Cortex of kidney (tissue), 1 donor: ENCODE measurements at places on chromosomes 12 and 14.

- no peak for DNase-seq
Observed at GRCh38 chr12:69313209-69313608, 35.0 kb upstream of the LYZ start.

DNA sequence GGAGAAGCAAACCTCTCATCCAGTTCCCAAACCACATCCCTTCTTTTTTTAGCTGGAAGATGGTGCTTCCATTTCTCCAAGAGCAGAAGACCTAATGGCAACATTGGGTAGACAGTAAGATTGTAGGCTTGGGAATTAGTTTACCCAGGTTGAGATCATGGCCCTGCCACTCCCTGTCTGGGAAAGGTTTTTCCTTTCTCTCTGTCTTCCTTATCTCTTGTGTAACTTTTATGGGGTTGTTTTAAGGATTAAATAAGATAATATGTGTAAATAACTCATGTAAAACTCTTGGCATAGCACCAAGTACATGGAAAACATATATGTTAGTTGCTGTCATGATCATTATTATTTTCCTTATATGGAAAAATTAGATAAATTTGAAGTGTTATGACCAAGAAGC, 23.2 kb upstream of the PSMA6 start:
- no peak for DNase-seq

GRCh38 chr14:28407996-28408395, 358.6 kb upstream of the FOXG1 start:
- DNase-seq: no peak

GRCh38 chr12:69575346-69575745, 9.9 kb upstream of the CCT2 start:
- DNase-seq: no peak

GRCh38 chr14:46074061-46074460, 577.5 kb downstream of the RPL10L start:
- no peak for DNase-seq

GRCh38 chr14:59217011-59217410, 28.5 kb downstream of the DAAM1 start:
- no peak for DNase-seq

- no peak for DNase-seq
Observed at GRCh38 chr14:73211251-73212040, 25.9 kb upstream of the PAPLN start.

GRCh38 chr12:87274594-87275245, 754.5 kb downstream of the C12orf50 start:
- DNase-seq: no peak

GRCh38 chr12:80118565-80119324, 19.4 kb downstream of the OTOGL start:
- no peak for DNase-seq

GRCh38 chr14:95157048-95157326, 342 bp downstream of the DICER1 start:
- no peak for DNase-seq

- no peak for DNase-seq
Observed at GRCh38 chr12:47194501-47194900, 114.7 kb upstream of the AMIGO2 start.

GRCh38 chr12:124142395-124143035, 152.4 kb upstream of the RFLNA start:
- DNase-seq: no peak

DNA sequence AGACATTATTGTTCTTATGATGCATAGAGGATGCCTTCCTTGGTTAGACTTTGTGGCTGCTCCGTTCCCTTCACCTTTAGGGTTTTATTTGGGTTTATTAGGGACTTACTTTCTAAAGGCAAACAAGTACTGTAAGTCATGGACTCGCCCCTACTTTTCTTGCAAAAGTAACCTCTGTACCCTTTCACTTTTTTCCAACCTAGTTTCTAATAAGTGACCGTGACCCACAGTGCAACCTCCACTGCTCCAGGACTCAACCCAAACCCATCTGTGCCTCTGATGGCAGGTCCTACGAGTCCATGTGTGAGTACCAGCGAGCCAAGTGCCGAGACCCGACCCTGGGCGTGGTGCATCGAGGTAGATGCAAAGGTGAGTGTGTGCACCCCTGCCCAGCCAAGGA, 72.7 kb downstream of the SMOC1 start:
- no peak for DNase-seq

DNA sequence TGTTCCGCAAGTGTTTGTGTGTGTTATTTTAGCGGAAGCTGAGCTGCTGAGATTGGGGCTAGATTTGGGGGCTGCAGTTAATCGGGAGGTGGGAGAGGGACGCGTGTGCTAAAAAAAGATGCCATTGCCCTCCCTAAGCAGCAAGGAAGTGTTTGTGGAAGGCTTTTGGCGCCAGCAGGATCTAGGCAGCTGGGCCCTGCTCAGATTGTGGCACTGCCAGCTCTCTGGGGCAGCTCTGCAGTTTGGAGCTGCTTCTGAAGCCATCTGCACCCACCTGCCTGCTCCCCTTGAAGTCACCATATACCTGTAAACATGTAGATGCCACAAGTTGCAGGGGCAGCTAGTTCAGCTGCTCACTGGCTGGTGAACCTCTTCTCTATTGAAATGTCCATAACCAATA, 28.8 kb downstream of the TPCN1 start:
- no peak for DNase-seq

DNA sequence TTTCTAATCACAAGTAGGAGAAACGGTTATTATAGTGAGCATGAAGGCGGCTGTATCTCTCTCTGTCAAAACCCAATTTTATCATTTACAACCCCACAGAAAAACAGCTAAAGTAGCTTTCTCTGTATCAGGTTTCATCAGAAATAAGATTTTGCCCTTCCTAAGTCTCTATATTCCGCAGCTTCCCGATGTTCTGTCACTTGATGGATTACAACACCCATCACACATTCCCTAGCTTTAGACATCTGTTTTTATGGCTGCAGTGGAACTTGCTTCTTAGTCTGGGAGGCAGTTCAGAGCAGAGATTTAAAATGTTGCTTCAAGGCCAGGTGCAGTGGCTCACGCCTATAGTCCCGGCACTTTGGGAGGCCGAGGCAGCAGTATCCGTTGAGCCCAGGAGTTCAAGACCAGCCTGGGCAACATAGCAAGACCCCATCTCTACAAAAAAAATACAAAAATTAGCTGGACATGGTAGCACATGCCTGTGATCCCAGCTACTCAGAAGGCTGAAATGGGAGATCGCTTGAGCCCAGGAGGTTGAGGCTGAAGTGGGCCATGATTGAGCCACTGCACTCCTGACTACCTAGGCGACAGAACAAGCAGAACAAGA, 27.6 kb upstream of the FOXN3 start:
- DNase-seq: no peak

DNA sequence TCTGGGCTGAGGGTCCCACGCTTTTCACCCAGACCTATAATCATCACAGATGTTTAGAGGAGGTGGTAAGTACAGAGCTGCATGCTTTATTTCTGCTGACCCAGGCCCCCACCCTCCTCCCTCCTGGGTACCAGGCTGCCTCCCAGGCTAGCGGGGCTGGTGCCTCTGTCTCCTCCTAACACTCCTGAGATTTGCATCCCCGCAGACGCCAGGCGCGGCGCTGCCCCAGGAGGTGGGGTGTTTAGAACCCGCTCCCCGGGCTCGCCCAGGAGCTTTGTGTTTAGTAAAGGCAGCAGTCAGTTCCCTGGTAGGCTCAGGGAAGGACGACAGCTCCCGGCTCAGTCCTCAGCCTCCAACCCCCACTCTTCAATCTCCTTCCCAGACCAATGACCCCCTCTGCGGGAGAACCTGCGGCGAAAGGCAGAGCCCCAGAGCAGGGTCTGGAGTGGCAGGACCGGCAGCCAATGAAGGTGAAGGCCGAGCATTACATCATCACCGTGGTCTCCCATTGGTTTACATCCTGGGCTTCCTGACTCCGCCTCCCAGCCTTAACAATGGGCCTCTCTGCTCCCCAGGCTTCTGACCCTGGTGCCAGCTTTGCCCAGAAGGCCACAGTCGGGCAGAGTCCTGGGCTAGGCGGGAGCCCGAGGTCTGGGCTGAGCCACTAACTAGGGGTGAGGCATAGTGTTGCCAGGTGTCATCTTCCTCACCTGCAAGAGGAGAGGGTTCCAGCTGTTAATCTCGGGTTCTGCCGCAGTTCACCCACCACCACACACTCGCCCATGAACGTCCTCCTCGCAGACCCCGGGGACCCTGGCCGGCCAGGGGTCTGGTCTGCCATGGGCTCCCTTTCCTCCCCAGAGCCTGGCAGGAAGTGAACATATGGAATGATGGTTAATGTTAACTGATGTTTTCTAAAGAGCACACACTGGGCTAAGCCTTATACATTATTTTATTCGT, 57.5 kb downstream of the CALM1 start:
- DNase-seq: no peak

DNA sequence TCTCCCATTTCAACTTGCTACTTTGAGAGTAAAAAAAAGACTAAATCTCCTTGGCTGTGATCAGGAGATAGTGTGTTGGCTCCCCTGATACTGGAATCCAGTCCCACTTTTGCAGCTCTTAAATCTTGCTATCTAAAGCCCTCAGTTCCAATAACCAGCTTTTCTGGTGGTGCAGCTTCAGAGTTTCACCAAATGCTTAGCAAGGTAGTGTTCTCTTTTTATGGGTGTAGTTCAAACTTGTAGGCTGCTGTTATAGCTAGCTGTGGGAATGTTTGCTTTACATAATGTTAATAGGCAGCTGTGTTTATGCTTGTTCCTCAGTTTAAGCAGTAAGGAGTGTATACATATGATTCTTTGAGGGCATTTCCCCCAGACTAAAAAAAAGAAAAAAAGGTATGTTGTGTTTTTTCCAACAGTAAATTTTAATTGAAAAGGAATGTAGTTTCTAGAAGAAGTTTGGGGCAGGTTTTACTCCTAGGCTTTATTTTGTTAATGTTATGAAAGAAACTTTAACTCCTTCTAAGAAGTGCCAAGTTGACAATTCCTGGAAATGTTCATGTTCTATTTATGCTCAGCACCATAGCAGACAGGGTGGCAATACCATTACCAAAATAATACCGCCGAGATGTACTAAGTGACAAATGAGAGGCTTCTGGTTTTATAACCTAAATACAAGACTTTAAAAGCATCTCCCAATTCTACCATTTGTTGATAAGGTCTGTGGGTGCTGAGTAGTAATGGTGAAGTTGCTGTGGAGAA, 12.1 kb downstream of the CRADD start:
- DNase-seq: no peak

GRCh38 chr12:47941475-47941780, 22.0 kb upstream of the TMEM106C start:
- no peak for DNase-seq

DNA sequence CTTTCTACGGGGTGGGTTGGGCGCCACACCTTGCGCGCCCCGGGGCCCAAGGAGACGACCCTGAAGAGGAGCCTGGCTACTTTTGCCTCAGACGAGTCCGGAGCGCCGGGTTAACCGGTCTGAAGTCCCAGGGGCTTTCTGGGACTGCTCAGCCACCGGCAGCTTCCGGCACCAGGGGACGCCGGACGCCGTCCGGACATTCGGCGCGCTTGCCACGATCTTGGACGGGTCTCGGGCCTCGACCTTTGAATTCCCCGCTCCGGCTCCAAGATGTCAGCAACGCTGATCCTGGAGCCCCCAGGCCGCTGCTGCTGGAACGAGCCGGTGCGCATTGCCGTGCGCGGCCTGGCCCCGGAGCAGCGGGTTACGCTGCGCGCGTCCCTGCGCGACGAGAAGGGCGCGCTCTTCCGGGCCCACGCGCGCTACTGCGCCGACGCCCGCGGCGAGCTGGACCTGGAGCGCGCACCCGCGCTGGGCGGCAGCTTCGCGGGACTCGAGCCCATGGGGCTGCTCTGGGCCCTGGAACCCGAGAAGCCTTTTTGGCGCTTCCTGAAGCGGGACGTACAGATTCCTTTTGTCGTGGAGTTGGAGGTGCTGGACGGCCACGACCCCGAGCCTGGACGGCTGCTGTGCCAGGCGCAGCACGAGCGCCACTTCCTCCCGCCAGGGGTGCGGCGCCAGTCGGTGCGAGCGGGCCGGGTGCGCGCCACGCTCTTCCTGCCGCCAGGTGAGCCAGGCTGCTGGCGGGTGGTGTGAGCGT, at the start of gene ACOT4:
ACOT4 (plus strand) TSS at position 184 of the 760 bp plus-strand sequence; CDS start at position 271, 87 bp downstream.
- no peak for DNase-seq

DNA sequence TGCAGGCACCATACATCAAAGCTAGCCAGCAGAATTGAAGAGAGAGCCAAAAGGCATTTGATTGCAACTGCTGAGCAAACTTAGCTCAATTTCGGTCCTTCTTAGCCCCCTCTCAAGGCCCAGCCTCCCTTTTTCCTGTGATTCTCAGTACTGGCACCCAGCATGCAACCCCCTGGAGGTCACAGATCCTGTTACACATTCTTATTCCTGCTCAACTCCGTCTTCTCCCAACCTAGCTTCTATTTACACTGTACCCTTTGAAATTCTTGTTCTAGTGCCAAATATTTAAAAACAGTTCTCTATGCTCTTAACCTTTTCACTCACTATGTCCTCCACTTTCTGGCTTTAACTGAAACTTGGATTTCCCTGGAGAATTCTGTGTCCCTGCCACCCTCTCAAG, 131.3 kb upstream of the CPSF6 start:
- no peak for DNase-seq

DNA sequence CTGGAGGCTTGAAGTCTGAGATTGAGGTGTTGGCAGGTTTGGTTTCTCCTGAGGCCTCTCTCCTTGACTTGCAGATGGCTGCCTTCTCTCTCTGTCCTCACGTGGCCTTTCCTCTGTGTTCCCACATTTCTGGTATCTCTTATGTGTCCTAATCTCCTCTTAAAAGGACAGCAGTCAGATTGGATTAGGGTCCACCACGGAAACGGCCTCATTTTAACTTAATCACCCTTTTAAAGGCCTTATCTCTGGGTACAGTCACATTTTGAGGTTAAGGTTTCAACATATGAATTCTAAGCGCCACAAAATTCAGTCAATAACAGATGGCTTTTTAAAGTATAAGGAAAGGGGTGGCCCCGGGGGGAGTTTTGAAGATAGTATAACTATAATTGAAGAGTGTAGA, 33.5 kb downstream of the UNC79 start:
- DNase-seq: no peak

- no peak for DNase-seq
Observed at GRCh38 chr12:38961012-38961411, 55.6 kb upstream of the CPNE8 start.

GRCh38 chr14:57390806-57391516, 575 bp downstream of the NAA30 start:
- no peak for DNase-seq

- no peak for DNase-seq
Observed at GRCh38 chr12:104680070-104680469, 223.3 kb downstream of the CHST11 start.

DNA sequence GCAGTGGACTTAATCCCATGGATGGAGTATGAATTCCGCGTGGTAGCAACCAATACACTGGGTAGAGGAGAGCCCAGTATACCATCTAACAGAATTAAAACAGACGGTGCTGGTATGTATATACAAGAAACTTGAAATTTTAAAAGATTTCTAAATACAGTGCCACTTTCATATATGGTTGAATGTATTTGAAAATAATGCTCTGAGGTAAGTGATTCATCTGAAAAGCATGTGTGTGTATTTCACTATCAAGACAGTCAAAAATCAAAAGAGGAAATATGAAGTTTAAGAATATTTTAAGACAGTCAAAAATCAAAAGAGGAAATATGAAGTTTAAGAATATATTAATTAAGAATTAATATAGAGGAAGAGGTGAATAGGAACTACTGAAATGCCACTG, 195.0 kb upstream of the PDZRN4 start:
- DNase-seq: no peak

GRCh38 chr14:103043257-103044015, 13.9 kb downstream of the CDC42BPB start:
- no peak for DNase-seq
